Urinary bladder (tissue), 4 donors: ENCODE measurements at places on chromosomes 2 and 18.

DNA sequence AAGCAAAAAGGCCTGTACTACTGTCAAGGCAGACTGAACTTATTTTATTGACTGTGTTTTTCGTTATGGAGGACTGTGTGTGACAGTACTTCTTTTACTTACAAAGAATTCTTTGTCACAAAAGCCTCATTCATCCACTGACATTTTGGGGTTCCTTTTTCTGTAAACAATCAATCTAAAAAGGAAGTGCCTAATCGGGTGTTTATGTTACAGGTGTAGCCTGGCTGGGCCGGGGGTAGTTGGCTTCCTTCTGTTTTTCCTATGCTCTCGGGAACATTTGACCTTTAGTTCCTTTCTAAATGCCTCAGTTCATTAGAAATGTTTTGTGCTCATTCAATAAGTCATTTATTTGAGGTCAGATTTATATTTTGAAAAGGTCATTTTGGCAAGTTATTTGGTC is 8.3 kb downstream of the ZCCHC2 start:
- no peak for DNase-seq

GRCh38 chr2:17573085-17573803 is 32.7 kb downstream of the VSNL1 start:
- DNase-seq: no peak

DNA sequence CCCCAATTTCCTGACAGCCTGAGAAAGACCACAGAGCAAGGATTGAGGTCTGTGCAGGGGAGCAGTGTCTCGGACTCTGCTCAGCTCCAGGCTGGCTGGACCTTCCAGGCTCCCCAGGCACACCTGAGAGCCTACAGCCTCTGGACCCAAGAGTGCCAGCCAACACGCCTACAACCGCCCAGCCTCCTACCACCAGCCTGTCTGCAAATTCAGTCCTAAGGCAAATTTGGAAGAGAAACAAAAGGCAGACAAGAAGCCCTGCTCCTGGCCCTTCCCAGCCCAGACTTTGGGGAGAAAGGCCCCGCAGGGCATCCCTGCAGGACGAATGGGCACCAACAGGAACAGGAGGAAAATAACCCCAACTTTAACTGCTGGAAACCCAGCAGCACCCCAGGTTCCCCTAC is 1.9 kb downstream of the HS6ST1 start:
- DNase-seq: no peak

DNA sequence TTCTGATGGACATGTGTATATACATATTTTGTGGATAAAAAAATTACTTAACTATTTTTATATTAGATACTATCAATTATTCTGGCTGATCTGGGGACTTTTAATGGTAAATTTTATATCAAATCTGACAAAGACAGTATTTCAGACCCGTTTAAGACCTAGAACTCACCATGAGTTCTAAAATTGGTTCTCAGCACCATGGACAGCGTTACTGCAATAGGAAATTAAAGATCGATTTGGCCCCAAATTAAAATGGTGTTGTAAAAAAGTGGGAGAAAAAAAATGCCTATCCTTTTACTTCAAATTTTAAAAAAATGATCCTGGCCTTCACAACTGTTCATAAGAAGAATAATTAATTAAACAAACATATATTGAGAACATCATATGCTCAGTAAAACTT is 919 bp upstream of the SCN2A start:
- no peak for DNase-seq

DNA sequence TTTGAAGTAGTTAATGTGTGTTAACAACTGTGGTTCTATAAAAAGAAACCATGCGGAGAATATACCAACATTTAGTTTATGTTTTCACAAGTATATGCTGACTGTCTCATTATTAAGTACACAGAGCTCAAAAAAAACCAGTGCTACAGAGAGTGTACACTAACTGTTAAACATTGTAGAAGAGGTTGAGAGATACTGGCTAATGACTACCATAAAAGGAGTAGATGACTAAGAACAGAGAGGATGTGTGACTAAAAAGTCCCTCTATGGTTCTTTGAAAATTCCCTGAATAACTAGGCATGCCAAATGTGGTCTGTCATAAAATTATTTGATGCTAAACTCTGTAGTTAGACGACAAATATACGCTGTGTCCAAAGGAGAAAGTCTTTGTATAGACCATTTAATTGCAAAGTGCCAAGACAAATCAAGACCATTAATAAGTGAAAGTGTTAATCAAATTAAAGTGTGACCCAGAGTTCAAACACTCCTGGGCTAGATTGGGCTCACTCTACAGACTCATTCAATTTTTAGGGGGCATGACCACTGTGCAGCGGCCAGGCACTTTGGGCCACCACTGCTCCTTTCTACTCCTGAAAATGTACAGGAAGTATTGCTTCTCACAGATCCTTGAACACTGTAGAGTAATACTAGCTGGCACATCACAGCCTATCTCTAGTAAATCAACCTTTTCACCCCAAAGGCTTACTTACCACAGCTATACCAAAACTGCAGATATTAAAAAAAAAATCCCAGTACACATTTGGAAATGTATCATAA is 45.1 kb upstream of the SERTAD2 start:
- DNase-seq: no peak

- DNase-seq: no peak
Measured at GRCh38 chr2:230657462-230657861, 55.2 kb upstream of the CAB39 start.

- no peak for DNase-seq
Measured at GRCh38 chr2:132662732-132663131, 7.3 kb downstream of the LYPD1 start.

- no peak for DNase-seq
Measured at GRCh38 chr2:121088251-121089165, 196.5 kb downstream of the TFCP2L1 start.

GRCh38 chr2:233092432-233093165 is 32.5 kb downstream of the INPP5D start:
- DNase-seq: no peak

DNA sequence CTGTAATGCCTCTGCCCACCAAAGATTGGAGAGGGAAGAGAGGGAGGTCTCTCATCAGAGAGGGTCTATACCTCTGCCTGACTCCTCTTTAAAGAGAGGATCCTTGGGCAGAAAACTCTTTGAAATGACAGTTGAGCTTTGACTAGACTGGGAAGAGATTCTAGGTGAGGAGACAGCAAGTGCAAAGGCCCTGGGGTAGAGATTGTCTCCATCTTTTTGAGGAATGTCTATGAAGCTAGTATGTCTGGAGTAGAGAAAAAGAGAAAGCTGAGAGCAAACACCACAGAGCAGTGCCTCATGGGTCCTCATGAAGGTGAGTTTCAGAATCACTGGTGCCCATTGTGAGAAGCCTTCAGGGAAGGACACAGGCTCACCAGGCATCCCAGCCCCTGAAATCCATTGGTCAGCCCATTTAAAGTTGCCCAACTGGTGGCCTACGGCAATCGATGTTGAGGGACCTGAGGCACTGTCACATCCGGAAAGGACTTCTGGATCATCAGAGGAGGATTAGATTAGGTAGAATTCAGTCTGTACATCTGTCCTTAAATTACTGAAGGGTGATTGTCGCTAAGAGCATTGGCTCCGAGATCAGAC is 31.5 kb downstream of the LBH start:
- DNase-seq: no peak

DNA sequence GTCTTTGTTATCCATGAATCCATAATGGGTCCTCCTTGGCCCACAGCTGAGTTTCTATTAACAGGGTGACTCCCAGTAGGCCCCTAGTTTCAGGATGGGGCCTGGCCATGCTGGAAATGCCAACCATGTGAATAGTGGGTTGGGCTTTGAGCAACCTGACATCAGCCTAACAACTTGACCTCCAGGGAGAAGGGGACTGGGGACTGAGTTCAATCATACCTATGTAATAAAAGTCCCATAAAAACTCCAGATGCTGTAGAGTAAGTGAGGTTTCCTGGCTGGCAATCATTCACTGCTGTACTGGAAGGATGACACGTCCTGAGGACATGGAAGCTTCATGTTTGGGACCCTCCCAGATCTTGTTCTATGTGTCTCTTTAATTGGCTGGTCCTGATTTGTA is 7.9 kb downstream of the REV1 start:
- DNase-seq: no peak

DNA sequence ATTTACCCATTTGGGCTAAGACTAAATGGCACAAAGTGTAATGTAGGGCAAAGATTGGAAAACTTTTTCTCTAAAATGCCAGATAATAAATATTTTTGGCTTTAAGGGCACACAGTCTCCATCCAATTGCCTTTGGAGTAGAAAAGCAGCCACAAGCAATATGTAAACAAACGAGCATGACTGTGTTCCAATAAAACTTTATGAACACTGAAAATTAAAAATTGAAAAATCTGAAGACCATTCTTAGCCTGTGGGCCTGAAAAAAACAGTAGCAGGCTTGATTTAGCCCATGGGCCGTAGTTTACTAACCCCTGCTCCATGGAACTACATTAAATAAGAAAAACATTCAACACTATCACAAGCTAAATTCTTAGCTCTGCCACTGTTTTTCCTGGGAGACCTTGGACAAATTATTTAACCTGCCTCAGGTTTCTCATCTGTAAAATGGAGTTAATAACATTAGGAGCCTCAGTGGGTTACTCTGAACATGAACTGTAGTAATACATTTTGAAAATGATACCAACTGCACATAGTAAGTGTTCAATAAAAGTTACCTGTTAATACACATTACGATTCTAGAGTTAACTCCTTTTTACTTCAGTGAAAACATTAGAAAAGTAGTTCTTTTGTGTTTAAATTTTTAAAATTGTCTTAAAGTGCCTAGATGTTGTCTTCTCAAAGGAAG is 1.3 kb downstream of the IFIH1 start:
- no peak for DNase-seq
